ENCODE measurements at places on chromosomes 11 and 22.

DNA sequence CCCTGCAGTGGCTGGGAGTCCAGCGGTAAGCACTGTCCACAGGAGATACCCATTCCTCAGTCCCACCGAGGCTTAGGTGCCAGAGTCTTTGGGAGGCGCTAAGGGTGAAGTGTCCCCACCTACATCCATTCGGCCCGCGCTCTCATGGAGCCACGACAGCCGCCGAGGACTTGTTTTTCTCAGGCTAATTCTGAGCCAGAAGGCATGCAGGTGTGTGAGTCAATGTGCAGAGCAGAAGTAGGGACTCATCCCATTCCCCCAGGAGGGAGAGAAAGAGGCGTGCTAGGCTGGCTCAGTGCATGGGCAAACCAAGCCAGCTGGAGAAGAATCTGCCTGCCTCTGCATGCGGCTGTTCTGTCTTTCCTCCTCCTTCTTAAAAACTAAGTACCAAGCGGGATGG is 46.6 kb downstream of the KCNC1 start:
- no peak for DNase-seq

DNA sequence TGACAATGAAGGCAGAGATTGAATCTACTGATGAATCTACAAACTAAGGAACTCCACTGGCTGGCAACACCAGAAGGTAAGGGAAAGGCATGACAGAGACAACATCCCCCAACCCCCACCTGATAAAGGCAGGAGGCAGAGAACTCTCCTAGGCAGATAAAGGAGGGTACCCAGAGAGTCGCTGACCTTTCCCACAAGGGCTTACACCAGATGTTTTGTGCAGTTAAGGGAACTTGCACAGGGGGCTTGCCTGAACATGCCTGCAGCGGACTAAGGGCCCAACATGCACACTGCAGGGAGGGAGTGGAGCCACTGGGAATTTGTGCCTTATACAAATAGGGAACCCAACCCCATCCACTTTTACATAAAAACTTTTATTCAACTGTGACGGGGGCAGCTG is 1996.9 kb upstream of the RAG2 start:
- DNase-seq = no peak

GRCh38 chr11:94151903-94152677 is 23.4 kb downstream of the PANX1 start:
- DNase-seq = peak; percentile 79

- no peak for DNase-seq
Measured at GRCh38 chr11:108793611-108794010, 128.7 kb downstream of the DDX10 start.

DNA sequence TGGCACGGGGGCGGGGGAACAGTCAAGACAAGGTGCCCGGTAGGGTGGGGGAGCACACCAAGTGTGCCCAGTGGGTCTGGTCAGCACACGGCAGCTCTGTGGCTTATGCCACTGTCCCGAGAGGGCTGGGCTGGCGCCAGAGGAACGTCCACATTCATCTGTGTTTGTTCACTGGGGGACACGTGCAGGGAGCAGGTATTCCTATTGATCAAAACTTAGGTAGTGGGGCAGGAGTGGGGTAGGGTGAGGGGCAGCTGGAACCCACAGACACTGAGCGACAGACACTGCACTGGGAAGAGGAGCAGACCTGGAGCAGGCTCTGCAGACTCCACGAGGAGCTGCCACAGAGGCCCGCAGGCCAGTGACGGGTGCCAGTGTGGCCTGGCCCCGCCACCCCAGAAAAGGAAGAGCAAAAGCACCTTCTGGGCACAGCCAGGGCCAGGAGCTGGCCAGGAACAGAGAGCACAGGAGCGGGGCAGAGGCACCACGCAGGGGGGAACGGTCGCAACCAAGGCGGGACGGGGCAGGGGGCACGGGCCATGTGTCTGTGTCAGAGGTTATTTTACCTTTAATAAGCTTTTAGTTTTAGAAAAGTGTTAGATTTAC is 2.1 kb upstream of the MOB2 start:
- DNase-seq = no peak

DNA sequence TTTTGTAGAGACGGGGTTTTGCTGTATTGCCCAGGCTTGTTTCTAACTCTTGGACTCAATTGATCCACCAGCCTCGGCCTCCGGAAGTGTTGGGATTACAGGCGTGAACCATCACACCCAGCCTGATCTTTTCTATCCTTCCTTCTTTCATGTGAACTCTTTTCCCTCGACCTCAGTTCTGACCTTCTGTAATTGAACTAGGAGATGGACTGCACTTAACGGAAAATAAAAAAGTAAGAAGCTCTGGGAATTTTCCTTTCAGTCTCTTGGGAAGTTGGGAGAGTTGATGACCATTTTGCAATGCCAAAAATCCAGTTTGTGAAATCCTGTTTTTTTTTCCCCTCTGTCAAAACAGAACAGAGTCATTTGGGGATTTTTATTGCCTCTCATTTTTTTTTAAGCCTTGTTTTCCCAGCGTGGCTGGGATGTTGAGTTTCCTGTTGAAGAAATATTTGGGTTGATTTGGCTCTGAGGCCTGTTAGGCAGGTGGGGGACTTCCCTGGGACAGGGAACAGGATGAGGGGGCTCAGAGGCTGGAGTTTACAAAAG is 26.9 kb upstream of the CYB5R3 start:
- no peak for DNase-seq

- DNase-seq = no peak
Measured at GRCh38 chr11:37320921-37321320, 722.9 kb upstream of the RAG2 start.

- DNase-seq = no peak
Measured at GRCh38 chr11:32149748-32150147, 58.9 kb downstream of the RCN1 start.

DNA sequence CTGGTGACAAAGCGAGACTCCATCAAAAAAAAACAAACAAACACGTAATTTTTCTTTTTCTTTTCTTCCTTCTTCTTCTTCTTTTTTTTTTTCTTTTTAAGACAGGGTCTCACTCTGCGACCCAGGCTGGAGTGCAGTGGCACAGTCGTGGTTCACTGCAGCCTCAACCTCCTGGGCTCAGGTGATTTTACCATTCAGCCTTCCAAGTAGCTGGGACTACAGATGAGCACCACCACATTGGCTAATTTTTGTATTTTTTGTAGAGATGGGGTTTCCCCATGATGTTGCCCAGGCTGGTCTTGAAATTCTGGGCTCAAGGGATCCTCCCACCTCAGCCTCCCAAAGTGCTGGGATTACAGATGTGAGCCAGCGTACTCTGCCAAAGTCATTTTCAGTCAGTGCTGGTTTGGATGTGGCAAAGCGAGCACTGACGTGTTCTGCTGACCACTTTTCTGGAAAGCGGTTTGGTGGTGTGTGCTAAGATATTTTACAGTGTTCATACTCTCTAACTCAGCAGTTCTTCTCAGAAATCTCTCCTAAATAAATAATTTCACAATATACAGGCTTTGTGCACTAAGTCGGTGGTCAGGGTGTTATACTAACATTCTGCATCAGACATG is 10.7 kb downstream of the FAM118A start:
- no peak for DNase-seq

GRCh38 chr11:44753961-44754645 is 27.3 kb downstream of the TSPAN18 start:
- no peak for DNase-seq

- DNase-seq = no peak
Measured at GRCh38 chr11:77155082-77155475, 27.0 kb downstream of the MYO7A start.

DNA sequence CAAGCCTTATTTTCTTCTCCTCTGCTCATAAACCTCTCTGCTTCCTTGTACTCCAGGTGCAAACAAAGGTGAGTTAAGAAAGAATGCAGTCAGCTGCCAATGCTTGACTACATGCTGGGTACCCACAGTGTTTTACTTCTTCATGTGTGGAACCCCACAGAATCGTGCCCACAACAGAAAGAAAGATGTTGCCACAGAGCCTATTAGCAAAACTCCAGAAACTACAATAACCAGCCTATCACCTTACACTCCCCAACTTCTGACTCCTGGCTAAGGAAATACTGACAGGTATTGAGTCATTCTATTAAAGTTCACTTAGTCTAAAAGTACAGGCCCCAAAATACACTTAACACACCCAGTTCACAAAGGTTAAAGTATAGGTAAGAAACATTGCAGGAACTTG is 56.9 kb upstream of the CCDC89 start:
- no peak for DNase-seq

DNA sequence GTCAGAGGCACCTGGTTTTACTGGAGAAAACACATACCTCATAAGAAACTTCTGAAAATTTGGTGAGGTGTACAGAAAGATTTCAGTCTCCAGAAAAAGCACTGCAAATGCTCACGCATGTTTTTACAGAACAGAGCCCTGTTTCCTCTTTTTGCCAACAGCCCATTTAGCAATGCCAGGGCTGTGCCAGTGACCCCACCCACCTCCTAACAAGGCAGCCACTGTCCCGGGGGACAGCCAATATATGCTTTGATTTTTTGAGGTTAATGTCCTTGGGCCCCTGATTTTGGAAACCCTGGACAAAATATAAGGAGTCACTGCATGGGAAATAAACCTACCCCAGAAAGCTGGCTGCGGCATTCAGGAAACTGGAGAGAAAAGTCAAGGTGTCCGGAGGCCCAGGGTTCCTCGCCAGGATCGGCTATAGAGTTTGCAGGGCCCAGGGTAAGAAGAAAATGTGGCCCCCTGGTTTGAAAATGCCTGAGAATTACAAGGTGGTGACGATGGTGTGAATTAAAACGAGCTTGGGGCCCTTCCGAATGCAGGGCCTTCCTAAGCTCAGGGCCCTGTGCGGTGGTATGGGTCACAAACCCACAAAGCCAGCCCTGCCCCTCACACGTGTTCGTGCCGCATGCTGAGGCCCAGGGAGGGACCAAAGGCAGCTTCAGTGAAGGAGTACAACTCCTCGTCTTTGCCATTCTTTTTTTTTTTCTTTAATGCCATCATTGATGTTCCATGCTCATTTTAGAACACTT is 71.1 kb upstream of the WNT7B start:
- no peak for DNase-seq

- peak; percentile 89 for DNase-seq
Measured at GRCh38 chr11:68010090-68011041, at the start of gene ALDH3B1. Gene ALDH3B1, plus strand, starts transcription at chr11:68010327. Its CDS starts 4,971 bp downstream, at chr11:68015298.

DNA sequence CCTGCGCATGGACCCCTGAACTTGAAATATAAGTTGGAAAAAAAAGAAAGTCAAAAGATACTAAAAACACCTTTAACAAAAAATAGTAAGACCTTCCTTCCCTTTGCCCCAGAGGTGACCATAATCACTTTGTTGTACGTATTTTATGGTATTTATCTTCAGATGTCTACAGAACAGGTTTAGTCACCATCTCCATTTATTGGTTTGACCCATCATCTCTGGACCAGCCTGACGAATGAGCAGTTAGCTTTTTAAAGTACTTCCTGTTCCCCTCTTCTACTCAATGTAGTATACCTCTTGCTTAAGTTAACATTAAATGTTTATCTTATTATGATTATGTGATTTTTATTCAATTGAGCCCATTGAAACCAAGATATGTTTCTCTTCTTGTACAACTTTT is 64.7 kb upstream of the CREB3L1 start:
- no peak for DNase-seq

GRCh38 chr22:46066691-46067090 is 83.6 kb upstream of the PPARA start:
- peak; percentile 47 for DNase-seq

DNA sequence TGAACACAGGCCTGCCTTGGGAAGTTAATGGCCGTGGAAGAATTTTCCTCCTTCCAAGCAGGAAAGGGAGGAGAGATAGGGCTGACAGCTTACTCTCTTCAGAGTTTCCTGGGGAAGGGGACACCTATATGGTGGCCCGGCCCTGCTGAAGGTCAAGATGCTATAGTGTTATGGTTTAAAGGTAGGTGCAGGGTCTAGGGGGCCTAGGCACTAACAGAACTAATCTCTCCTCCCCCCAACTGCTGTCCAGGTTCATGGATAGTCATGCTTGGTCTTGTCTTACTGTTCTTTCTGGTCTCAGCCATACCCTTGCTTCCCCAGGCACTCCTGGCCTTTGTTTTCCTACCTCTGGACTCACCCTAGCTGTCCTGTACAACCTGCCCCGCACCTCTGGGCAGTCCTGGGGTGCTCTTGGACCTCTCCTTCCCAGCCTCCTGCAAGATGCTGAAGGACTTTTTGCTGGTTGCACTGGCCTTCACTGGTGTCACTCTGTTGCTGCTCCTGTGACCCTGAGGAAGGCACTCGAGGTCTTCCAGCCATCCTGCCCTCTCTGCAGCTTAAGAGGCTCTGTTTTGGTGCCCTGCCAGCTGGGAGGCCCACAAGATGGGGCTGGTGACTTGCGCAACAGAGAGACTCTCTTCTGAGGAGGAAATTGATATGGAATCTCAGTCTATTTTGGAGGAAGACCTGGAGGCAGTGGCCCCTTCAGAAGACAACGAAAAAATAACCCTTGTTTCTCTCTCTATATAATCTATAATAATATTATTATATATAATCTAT is 17.9 kb downstream of the SEC14L3 start:
- DNase-seq = no peak

DNA sequence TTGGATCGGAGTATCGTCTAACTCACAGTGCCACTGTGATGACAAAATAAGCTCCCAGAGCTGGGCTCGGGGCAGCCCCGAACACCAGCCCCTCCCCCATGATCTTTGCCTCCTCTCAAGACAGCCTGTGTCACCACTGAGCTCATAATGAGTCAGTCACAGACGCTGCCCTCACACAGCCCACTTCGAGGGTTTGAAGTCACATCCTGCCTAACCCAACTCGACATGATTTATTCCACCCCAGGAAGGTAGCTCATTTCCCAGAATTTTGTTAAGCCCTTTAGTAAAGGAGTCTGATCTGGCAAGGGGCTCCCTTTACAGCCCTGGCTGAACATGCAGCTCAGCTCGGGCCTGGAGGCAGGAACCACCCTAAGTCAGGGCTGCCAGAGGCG is 22.8 kb downstream of the MYH9 start:
- peak; percentile 96 for DNase-seq
